ENCODE measurements at places on chromosomes 16 and 17.

GRCh38 chr17:46822388-46822921 is 4.0 kb upstream of the WNT3 start:
- no peak for DNase-seq

GRCh38 chr16:17227278-17227677 is 243.5 kb downstream of the XYLT1 start:
- DNase-seq = no peak

DNA sequence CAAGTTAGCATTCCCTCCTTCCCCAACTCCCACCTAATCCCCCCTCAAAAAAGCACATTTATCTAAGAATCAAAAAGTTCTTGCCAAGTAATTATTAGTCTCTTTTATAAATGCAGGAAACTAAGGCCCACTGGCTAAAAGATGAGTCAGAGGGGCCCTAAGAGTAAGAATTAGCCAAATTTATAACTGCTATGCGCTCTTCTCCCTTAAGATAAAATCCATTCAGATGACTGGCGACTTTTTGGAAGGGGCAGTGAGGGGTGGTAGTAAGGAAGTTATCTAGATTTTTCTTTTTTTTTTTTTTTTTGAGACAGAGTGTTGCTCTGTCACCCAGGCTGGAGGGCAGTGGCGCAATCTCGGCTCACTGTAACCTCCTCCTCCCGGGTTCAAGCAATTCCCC is 17.1 kb downstream of the ZNF652 start:
- no peak for DNase-seq

DNA sequence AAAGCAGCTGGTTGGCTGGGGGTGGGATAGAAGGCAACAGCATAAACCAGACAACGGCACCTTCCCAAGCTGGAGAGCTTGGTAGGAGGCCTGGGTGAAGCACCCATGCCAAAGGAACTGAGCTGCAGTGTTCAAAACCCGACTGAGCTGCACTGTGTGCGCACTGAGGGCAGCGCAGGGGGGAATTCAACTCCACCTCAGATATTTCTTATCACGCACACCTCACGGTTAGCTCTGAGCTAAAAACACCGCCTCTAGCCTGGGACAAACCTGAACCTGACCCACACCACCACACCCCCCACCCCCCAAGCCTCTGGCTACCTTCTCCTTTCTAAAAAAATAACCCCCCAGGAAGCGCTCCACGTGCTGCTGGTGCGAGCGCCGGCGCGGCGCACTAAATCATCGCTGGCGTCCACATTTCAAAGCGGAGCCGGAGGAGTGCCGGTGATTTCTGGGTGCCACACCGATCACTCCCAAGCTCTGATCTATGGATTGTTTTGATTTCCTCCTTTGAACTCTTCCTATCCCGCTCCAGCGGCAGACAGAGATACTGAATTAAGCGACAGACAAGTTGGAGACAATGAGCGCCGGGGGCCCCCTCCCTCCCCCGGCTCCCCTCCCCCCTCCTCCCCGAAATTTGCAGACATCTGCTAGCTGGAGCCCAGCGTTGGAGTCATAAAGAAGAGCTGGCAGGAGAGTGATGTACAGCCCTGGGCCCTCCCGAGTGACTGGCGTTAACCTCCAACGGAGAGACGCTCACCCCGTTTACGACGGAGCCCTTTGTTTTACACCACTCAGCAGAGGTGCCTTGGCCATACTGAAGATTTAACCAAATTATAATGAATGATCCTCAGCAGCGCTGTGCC is 85.0 kb downstream of the NOG start:
- DNase-seq = no peak

GRCh38 chr16:56206951-56207350 is 15.7 kb downstream of the GNAO1 start:
- no peak for DNase-seq

GRCh38 chr17:18093616-18094408 is 6.1 kb downstream of the DRG2 start:
- DNase-seq = no peak

GRCh38 chr17:64968652-64969501 is 49.6 kb upstream of the LRRC37A3 start:
- DNase-seq = no peak

GRCh38 chr17:42387661-42388380 is 421 bp downstream of the STAT3 start:
- DNase-seq = no peak

DNA sequence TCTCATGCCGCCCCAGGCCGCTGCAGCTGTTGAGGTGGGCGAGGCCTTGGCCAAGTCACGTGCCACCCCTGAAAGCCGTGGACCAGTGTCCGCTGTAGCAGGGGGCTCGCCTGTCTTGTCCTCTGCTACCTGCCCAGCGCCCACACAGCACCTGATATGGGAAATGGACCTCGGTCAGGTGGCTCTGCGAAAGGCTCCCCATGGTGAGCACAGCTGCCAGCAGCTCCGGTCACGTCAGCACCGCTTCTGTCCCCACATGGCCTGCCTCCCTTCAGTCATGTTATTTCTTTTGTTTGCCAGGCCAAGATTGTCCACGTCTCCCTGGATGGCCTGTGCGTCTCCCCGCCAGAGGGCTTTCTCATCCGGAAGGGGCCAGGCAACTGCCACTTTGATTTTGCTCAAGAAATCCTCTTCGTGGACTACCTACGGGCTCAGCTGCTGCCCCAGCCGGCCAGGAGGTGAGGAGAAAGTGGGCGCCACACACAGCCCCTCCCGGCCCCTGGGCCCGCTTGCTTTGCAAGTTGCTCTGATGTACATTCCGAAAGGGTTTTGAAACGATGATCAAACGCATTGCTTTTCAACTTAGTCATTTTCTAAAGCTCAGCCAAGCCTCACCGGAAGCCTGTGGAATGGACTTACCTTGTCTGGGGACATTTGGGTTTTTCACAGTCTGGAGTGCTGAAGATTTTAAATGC is 219.8 kb downstream of the KATNIP start:
- no peak for DNase-seq

DNA sequence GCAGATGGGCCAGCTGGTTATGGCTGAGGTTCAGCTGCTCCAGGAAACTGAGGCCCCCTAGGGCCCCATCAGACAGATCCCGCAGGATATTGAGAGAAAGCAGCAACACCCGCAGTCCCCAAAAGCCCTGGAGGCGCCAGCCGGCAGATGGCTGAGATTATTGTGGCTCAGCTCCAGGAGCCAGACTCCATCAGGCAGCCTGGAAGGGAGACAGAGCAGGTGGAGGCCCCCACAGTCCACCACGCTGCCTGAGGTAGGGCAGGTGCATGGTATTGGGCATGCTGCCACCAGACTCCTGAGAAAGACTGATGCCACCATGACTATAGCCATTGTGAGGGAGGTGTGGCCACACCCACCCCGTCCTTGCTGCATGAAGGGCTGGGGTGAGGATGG is 9.5 kb upstream of the TMEM101 start:
- DNase-seq = no peak

DNA sequence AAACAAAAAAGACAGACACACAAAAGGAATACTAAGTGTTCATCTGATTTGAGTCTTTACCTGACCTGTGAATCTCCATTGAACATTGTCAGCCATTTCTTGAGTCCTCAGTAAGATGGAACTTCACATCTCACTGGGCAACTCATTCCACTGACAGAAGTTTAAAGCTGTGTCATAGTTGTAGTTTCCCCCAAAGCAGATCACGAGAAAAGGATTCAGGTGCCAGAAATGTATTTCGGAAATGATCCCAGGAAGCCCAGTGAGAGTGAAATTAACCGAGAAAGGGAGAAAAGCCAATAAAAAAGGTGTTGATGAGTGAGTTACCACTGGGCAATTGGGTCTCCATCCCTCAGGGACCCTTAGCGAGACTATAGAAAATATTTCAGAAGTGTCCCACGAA is 6.5 kb downstream of the CHD9 start:
- DNase-seq = no peak

DNA sequence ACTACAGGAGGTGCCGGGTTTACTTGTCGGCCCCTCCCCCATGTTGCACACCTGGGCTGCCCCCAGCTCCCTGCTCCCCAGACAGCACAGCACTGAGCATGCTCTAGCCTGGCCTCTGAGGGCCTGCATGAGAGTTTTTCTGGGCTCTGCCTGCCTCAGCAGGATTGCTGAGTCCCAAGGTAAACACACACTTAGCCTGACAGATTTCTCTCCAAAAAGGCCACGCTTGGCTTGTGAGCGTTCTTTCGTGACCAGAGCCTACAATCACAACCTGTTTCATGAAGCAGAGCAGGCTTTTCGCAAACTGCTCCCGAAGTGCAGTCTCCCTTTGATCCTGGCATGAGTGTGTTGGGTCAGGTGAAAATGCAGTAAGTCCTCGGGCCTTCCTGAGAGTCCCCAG is 9.8 kb upstream of the CD300E start:
- DNase-seq = no peak

DNA sequence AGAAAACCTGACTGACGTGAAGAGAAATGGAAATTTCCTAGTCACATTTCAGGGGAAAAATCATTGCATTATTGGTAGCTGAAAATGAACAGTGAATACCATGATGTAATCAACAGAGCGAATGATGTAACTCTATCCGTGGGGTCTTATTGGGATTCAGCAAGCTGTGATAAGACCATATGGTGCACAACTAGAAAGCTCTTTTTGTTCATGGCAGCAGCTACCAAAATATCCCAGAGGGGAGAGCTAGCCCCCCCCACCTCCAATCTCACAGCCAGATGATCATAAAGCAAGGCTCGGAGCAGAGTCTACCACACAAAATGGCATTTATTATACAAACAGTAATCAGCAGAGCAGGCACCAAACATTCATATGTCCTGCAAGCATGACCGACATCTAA is 22.2 kb upstream of the DNAH17 start:
- no peak for DNase-seq

- no peak for DNase-seq
Measured at GRCh38 chr17:18851201-18851600, 6.7 kb upstream of the PRPSAP2 start.

GRCh38 chr17:67215991-67216421 is 29.0 kb downstream of the HELZ start:
- no peak for DNase-seq

DNA sequence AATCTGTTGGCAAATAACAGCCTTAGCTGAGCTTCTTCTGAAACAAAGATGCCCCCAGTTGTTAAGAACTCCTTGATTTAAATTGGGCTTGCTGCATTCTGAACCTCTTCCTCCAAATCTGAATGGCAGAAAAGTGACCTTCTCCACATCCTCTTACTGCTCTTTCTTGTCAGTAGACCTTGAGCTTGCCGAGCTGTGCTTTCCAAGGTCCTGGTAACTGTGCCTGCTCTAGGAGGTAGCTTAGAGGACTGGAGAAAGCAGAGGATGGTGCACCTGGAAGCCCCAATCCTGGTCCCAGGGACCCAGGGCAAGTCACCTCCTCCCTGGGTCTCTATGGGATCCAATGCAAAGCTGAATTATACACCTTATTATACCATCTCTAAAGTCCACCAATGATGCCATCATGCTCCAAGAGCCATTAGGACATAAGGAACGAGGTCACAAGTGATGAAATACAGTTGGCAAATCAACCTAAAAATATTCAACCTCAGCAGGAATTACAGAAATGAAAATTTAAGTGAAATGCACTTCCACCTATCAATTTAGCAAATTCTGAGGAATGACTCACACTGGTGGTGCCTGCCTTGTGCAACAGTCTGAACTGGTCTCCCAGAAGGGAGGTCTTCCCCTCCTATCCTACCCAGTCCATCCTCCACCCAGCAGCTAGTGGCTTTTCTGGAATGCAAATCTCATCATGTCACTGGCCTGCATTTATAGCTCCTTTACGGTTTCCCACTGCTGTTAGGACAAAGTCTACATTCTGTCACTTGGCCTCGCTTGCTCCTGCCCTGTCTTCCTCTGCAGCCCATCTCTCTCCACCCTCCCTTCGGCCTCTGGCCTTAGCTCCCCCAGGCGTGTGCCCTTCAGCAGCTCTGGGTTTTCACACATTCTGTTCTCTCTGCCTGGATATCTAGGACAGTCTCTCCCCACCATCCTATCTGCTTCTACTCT is 36.6 kb downstream of the TOM1L2 start:
- DNase-seq = no peak

DNA sequence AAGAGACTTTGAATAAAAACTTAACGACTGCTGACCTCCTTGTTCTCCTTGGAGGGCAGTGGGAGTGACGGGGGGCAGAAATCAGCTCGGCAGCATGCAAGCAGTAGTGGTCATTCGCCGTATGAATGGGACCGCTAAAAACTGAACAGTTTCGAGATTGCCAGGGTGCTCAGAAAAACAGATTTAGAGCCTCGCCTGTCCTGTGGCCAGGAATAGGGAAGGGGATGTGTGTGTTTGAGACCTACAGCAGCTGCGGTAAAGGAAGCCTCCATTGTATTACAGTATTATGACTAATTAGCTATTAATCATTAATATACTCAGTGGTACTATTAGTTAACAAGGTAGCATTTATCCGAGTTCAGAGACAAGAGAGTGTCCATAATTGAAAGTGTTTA is 670 bp upstream of the ZNF652 start:
- no peak for DNase-seq

GRCh38 chr17:44400226-44400847 is 10.9 kb upstream of the ITGA2B start:
- DNase-seq = no peak

DNA sequence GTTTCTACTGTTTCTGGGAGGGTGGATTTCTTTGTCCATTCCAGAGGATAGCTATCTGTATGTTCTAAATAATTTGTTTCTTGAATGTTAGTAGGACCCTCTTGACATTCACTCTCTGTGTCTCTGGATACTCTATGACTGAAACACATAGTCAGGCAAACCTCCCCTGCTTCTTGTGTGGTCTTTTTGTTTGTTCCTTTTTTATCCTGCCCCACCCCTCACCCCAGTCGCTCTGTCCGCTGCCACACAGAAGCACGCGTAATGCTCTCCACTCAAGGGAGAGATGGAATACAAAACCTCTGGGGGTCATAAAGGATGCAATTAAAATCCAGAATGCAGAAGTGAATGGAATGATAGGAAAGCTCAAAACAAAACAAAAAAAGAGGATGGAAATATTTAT is 253.1 kb downstream of the RBFOX1 start:
- DNase-seq = no peak

DNA sequence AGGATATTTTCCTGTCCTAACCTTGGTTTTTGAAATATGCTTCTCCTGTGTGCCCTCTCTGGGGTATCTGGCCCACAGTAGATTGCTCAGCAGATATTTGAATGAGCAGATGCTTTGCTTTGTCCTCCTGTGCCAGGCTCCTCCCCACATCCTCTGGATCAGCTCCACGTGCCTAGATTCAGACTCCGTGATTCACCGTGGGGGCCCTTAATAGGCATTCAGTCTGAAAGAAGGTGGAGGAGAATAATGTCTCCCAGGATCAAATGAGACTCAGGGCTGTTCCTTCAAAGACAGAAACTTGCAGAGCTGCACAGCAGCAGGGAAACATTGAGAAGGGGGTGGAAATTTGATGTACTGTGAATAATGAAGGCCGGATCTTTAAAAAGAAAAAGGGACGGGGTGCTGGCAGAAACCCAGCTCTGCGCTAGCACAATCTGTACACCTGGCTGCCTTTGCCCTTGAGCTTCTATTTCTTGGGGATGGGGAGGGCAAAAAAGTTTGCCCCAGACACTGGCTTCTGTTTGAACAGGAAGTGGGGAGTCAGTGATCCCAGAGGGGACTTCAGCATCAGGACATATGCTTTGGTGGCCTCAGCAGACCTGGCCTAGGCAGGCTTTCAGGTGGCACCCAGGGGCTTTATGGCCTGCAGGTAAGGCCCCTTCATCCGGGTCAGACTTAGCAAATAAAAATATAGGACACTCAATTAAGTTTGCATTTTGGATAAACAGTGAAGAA is 15.9 kb upstream of the SLC12A3 start:
- DNase-seq = no peak

Measured in C1 segment of cervical spinal cord (tissue), 14 donors.